ENCODE measurements at places on chromosomes 11 and 22. TPM values are rescaled to one million over a fixed set of nuclear protein-coding genes. Genes with fewer than 3 reads are reported as not detected.

GRCh38 chr11:28137832-28138231 is 29.6 kb downstream of the METTL15 start:
- no peak for DNase-seq

The NTM gene
- 1.2 TPM for total RNA-seq

DNA sequence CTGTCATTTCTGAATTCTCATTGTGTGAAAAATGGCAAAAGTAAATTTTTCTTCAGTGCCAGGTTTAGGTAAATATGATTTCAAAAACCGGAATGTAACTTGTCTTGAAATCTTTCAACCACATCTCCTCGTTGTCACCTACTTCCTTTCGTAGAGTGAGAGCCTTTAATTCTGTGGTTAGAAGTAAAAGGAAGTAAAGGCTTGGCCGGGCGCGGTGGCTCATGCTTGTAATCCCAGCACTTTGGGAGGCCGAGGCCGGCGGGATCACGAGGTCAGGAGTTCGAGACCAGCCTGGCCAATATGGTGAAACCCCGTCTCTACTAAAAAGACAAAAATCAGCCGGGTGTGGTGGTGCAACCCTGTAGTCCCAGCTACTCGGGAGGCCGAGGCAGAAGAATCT is 29.8 kb downstream of the SGSM3 start:
- no peak for DNase-seq

- peak; percentile 17 for DNase-seq
These were observed 37.0 kb upstream of the DNAJB7 start for GRCh38 chr22:40898850-40899357.

- no peak for DNase-seq
These were observed 526.0 kb downstream of the ETS1 start for GRCh38 chr11:128061281-128061871.

GRCh38 chr11:13686776-13687175 is 18.3 kb downstream of the FAR1 start:
- DNase-seq = no peak

The DENND5A gene
- 8.3 TPM for total RNA-seq

DNA sequence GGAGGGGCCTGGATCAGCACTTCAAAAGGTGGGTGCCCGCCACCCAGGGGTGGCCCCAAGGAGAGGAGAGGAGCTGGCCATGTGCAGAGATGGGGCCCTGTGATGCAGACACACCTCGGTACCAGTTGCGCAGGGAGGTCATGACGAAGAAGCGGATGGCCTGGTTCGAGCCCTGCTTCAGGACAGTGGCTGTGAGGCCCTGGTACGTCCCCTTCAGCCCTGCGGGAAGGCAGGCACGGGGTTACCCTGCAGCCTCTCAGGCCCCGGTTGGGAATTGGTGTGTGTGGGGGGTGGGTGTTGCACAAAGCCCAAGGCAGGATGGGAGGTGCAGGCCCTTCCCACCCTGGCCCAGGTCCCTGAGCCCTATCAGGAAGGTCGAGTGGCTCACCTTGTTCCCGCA is 1.8 kb downstream of the SLC25A1 start:
- DNase-seq = no peak

The CCDC157 gene
- 1.6 TPM for total RNA-seq

- DNase-seq = peak; percentile 27
These were observed 157.8 kb upstream of the GRK3 start for GRCh38 chr22:25406510-25407210.

GRCh38 chr11:124762624-124763155 is 600 bp upstream of the ESAM start:
- DNase-seq = peak; percentile 61

The ACRV1 gene
- 0.38 TPM for total RNA-seq

The E2F8 gene
- 10.4 TPM for total RNA-seq

GRCh38 chr11:92122561-92122960 is 102.1 kb upstream of the FAT3 start:
- DNase-seq = no peak

DNA sequence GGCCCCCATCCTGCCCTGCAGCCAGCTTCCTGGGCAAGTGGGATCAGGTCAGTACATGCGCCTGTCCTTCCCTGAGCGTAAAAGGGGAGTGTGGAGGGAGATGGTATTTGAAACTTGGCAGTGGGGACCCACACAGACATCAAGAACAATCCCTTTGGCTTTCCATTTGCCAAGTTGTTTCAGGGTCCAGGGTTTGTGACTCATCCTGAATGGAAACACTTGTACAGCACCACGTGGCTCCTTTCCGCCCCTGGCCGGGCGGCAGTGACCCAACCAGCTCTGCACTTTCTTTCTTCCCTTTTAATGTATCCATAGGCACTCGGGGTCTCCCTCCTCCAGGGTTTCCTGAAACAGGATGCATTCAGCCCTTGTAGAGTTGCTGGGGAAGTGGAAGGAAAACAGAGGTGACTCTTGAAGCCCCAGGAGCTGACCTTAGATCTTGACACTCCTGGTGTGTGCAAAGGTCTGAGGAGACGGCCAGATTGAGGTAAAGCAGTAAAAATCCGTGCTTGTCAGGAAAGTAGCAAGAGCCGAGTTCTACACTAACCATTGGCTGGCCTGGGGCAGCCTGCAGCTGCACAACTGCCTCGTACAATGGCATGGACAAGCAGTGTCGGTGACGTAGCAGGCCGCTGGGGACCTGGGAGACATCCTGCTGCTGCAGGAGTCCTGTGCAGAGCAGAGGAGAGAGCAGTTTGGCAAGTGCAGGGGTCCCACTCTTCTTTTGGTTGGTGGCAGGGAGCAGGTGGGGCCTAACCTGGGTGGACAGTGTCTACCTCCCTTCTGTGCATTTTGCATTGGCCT is 189.8 kb downstream of the SNX19 start:
- DNase-seq = no peak

DNA sequence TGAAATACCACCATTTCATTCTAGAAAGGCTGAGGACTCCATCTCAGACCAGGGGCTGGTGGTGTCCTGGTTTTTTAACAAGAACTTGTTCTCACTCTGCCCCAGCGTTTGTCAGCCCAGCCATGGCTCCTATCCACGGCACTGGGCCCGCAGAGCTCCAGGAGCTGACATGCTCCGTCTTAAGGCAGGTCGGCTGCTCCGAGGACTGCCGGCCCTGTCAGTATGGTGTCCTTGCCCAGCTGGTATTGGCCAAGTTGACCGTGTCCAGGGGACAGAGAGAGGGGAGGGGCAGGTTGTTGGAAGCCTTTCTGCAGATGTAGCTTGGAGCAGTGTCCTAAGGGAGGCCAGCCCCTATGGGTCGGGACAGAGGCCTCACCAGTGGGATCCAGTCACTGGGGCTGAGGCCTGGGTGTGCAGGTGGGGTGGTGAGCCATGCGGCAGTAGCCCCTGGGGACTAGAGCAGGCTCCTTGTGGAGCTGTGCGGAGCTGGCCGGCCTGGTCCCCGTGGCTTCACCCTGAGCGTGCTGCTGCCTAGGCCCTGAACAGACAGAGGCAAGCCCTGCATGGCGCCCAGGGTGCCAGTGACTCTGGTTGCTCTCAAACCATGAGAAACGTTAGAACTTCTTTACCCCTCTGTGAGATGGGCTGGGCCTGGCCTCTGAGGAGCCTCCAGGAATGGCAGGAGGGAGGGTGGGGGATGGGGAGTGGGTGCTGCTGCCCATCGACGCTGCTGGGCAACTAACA is 39.9 kb upstream of the KCNQ1OT1 start:
- DNase-seq = no peak

The WT1 gene
- total RNA-seq = not detected

GRCh38 chr22:37010174-37010573 is 9.1 kb downstream of the TST start:
- no peak for DNase-seq

DNA sequence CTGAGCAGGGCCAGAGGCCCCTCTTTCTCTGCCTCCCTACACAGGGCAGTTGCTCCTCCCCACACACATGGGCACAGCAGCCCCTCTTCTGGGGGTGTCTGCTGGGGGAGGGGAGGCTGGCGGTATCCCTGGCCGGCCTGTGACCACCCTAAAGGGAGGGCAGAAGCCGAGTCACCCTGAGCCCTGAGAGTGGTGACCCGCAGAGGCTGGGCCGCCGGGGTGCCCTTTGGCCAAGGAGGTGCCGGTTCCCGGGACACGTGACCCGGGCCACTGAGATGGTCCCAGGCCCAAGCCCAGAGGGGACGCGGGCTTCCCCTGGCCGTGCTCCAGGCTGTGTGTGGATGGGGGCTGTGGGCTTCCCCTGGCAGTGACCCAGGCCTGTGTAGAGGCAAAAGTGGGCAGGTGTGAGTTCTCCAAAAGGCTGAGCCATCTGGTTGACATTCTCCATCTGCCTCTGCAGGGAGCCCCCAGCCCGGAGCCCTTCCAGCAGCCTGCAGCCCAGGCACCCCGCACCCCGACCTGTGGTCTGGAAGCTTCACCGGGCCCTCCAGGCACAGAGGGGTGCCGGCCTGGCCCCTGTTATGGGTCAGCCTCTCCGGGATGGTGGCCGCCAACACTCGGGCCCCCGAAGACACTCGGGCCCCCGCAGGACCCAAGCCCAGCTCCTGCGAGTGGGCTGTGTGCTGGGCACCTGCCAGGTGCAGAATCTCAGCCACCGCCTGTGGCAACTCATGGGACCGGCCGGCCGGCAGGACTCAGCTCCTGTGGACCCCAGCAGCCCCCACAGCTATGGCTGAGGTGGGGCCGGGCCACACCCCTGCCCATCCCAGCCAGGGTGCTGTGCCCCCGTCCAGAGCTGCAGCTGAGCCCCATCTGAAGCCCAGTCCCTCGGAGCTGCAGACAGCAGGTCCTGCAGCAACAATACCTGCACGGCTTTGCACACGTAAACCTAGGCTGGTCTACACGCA is 1.0 kb downstream of the ADM2 start:
- no peak for DNase-seq

The PRG2 gene
- not detected for total RNA-seq

- no peak for DNase-seq
These were observed 19.3 kb upstream of the CBX7 start for GRCh38 chr22:39171623-39172264.
